Stimulated activated CD8-positive, alpha-beta memory T cell treated with anti-CD3 and anti-CD28 coated beads, Interleukin-15, amount 100 ng/mL, for 4 hours (primary cell): ENCODE measurements at places on chromosomes 7 and 10.

DNA sequence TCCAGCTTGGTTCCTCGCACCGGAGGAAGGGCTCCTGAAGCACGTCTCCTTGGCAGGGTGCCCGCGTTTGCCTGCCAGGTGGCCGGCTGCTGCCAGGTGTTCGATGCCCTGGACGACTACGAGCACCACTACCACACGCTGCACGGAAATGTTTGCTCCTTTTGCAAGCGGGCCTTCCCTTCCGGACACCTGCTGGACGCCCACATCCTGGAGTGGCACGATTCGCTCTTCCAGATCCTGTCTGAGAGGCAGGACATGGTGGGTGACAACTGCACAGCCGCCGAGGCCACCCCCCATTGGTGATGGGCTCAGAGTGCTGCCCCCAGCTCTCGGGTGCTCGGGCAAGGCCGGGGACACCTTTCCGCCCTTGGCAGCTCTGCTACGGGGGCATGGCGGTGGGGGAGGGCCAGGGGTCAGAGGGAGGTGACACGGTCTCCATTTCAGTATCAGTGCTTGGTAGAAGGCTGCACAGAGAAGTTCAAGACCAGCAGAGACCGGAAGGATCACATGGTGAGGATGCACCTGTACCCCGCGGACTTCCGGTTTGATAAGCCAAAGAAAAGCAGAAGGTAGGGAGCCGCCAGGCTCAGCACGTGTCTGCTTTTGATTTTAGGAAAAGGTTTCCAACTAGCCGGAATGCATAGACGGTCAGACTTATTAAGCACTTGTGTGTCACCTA lies 1.1 kb downstream of the ZNF511 start:
- DNase-seq, result no peak

- no peak for DNase-seq
Measured at GRCh38 chr10:119700321-119700954, 25.4 kb upstream of the INPP5F start.

DNA sequence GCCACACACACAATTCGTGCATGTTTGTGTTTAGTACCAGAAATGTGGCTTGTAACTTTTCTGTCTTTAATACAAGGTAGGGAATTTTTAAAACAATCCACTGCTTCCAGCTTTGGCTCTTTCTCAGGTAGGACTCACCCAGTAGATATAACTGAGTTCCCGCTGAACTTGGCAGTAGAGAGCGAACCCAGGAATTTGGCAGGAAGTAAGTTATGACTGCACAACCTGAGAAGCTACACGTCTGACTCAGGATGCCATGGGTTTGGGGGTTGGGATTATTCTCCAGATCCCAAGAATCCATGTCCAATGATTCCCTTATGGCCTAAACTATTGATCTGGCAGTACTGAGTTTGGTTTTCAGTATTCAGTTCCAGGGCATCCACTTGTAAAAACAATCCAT lies 499.7 kb downstream of the CALN1 start:
- no peak for DNase-seq

DNA sequence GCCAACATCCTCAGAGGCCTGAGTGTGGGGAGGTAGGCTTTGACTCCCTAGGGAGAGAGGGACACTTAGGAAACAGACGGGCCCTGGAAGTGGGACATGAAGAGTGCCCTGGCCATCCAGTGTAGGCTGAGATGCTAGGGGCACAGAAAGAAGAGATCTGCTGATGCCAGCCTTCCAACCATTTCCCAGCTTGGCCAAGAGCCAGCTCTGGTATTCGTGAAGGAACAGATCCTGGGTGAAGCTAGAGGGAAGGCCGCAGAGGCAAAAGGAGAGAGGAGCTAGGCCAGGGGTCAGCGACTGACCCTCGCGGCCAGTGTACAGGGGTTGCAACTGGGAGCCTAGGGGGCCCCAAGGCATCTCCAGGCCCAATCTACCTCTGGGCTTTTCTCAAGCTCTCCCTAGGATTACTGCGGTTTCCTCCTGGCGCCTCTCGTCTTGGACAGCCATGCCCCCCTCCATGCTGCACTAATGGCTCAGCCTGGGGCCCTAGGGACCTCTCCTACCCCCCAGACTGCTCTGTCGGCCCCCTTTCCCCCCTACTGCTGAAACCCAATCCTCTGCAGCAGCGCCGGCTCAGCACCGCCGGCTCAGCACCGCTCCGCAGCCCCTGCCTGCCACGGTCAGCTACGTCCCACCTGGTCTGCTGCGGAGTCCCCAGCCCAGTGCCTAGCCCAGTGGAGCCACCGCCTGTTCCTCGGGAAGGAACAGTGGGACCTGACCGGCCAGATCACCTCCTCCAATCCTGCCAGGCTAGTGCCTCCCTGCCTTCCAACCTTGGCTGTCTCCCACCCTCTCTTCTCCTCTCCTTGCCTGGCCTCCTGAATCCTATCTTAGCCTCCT lies at the start of gene ASIC3:
Gene ASIC3 (plus strand): TSS at position 556 of the 840 bp plus-strand sequence. CDS start 355 bp downstream, outside the sequence.
- DNase-seq, result no peak

- DNase-seq, result no peak
Measured at GRCh38 chr7:82312646-82313045, 130.9 kb downstream of the CACNA2D1 start.

DNA sequence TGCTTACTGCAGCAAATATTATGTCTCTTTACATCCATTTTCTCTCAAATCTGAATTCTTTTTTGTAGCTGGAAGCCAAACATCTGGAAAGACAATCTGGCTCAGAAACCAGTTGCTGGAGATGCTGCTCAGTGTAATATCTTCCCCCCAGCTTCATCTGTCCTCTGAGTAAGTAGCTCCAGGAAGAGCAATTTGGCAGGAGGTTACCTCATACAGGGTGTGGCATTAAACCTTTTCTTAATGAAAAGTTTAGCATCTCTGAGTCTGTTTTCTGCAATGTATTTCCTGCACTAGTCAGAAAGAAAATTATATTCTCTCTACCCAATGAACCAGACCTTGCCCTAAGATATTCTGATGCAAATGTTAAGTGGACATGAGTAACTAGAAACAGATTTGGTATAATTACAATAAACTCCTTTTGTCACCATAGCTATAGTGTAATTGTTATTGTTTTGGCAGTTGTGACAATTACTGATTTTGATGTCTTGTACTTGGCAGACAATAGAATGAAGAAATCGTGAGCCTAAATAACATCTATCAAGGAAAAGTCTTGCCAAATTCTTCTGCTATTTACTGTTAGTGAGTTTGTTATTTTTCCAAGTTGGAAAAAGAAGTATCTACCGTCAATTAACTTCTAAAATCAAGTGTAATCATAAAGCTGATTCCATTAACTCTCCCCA lies 123.3 kb downstream of the WDFY4 start:
- DNase-seq, result no peak

GRCh38 chr10:24824536-24824935 lies 100.8 kb upstream of the ARHGAP21 start:
- no peak for DNase-seq

DNA sequence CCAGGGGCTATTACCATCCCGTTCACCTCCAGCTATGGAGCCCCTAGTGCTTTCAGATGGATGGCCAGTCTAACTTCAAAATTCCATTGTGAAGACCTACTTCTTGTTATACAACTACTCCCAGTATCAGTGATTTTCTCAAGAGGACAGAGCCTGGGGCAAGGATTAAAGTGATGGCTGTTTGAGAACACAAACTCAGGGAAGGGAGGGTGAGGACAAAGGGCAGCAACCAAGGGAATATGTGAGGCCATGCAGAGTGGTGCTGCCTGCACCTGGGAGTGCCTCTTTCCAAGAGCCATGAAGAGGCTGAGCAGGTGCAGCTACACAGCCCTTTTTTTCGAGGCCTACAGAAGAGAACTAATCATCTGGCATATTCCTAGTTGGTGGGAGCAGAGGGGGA lies 303.5 kb upstream of the BMPER start:
- no peak for DNase-seq

GRCh38 chr10:43035800-43036199 lies 41.1 kb upstream of the RET start:
- no peak for DNase-seq

- DNase-seq, result no peak
Measured at GRCh38 chr7:115940460-115941060, 90.0 kb downstream of the TFEC start.

DNA sequence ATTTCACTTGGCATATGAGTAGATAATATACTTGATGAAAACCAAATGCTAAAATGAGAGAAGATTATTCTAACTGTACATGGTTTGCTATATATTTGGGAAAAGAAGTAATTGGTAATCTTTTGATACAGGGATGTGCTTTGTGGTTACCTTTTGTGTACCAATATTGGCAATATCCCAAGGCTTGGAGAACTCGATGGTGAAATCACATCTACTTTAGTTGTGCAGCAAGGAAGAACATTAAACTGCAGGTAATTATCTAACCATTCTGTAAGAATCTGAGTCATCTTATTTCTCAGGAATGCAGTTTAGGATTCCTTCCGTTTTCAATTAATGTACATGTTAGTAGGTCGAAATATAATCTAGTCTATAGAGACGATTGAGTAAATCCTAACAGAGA lies 64.1 kb downstream of the SRI start:
- no peak for DNase-seq

- no peak for DNase-seq
Measured at GRCh38 chr7:83751217-83751616, 102.3 kb upstream of the SEMA3E start.

DNA sequence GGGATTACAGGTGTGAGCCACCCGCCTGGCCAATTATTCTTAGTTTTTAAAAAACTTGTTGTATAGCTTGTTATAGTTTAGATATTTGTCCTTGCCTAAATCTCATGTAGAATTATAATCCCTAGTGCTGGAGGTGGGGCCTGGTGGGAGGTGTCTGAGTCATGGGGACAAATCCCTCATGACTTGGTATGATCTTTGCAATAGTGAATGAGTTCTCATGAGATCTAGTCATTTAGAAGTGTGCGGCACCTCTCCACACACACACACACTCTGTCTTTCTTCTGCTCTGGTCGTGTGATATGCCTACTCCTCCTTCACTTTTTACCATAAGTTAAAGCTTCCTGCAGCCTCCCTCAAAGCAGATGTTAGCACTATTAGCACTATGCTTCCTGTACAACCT lies 37.2 kb downstream of the FAM149B1 start:
- no peak for DNase-seq

- DNase-seq, result peak; percentile 34
Measured at GRCh38 chr10:6445671-6446316, 134.3 kb downstream of the PRKCQ start.

DNA sequence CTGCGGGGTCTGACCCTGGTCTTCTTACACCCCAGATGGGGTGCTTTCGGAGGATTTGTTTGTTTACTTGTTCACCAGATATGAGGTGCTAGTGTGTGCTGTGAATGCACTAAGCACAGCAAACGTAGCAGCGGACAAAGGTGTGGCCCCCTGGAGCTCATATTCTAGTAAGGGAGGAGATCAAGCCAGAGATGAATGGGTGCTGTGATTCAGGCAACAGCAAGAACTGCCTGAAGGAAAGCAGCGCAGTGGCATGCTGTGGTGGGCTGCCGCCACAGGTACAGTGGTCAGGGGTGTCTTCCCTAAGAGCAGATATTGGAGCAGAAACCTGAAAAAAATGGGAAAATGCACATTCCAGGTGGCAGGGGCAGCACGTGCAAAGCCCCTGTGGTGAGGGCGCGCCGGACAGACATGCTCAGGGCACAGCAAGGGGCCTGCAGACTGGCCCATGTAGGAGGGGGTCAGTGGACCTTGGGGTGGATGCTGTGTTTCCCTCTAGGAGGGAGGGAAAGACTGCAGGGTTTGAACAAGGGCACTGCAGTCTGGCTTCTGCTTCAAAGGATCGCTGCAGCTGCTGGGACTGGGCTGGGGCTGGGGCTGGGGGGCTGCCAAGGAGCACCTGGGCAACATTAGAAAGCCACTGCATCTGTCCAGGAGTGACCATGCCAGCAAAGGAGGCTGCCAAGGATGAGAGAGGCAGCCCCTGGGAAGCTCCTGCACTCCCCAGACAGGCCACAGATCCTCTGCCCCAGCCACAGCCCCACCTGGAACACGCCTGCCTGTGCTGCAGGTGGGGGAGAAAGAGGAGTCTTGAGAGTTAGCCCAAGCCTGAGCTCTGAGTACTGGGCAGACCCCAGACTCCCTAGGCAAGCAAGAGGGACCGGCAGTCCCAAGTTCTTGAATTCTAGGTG lies 927 bp upstream of the DEPP1 start:
- DNase-seq, result no peak

GRCh38 chr7:38492010-38492409 lies 139.2 kb downstream of the AMPH start:
- no peak for DNase-seq

- no peak for DNase-seq
Measured at GRCh38 chr7:113209449-113210203, 91.3 kb upstream of the SMIM30 start.
